ENCODE measurements at places on chromosomes 2 and 18. TPM values are rescaled to one million over a fixed set of nuclear protein-coding genes. Genes with fewer than 3 reads are reported as not detected.

DNA sequence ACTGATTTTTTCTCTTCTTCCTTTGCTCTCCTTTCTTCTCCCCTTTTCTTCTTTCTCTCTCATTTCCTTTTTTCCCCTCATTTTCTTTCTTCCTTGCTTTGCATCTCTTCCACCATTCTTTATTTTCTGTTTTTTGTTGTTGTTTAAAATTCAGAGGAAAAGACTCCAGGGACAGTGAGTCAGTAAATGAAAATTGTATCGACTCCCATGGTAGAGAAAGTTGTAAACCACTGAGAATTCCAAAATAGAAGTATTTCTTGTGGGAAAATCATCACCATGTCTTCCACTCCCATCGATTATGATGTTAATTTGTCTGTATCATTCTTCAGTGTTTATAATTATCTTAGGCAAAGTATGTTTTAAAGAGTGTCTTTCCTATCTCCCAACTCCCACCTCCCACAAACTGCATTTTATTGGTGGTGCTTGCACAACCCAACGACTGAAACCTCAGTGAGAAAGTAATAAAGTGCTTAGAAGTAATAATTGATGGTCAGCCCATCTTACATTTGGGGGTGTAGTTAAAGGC is 134.3 kb downstream of the IRS1 start:
- DNase-seq: no peak

- no peak for DNase-seq
Measured at GRCh38 chr2:123086613-123087385, 938.3 kb upstream of the CNTNAP5 start.

The RABL2A gene
- 74.1 TPM for polyA plus RNA-seq

The CD28 gene
- polyA plus RNA-seq: 1.1 TPM

DNA sequence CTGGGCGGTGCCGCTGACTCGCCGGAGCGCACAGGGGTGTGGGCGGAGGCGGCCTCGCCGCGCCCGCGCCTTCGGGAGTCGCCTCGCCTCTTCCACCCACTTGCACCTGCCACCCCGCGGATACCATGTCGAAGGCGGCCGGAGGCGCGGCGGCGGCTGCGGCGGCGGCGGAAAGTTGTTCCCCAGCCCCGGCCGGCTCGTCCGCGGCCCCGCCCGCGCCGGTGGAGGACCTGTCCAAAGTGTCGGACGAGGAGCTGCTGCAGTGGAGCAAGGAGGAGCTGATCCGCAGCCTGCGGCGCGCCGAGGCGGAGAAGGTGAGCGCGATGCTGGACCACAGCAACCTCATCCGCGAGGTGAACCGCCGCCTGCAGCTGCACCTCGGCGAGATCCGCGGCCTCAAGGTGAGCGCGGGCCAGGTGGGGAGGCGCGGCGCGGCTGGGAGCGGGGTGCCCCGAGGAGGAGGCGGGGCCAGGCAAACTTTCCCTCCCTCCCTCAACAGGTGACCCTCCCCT is 766 bp downstream of the CCDC85A start:
- no peak for DNase-seq

DNA sequence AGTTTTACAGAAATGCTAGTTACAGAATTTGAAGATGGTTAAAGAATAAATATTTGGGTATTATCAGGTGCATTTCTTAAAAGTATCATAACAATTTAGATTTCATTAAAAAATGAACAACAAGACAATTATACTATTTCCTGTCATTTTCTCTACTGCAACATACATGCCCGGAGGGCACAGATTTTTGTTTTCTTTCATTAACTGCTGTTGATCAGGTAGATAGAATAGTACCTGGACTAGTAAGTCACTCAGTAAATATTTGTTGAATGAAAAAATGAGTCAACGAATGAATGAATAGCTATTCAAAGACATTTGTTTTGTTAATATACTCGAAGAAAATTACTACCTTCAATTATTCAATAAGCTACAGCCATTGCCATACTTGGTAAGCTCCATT is 531.2 kb upstream of the VRK2 start:
- DNase-seq: no peak

DNA sequence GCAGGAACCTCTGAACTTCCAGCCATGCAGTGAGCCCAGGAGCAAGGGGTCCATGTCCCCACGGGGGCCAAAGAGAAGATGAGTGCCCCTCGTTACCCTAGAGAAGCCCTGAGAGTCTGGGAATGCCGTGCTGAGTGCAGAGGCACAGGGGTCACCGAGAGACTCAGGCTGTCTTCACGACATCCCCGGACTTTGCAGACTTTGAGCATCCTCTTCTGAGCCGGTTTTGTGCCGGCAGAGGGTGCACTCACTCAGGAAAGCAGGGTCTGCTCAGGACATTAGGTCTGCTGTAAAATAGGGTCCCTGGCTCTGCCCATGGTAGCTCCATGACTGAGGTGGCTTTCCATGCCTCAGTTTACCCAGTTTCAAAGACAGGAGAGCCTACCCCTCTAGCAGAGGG is 71.0 kb downstream of the GALNT14 start:
- DNase-seq: no peak

DNA sequence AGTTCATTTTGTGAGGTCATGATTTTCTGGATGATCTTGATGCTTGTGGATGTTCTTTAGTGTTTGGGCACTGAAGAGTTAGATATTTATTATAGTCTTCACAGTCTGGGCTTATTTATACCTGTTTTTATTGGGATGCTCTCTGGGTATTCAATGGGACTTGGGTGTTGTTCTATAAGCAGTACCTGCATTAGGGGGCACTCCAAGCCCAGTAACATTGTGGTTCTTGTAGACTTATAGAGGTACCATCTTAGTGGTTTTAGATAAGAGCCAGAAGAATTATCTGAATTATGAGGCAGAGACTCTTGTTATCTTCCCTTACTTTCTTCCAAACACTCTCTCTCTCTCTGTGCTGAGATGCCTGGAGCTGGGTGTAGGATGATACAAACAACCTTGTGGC is 470.0 kb downstream of the PIK3C3 start:
- DNase-seq: no peak

- no peak for DNase-seq
Measured at GRCh38 chr18:532018-532417, 31.5 kb upstream of the COLEC12 start.

The LYG2 gene
- polyA plus RNA-seq: 0.46 TPM

The ZNF396 gene
- polyA plus RNA-seq: 7.0 TPM

The CSRNP3 gene
- 10.5 TPM for polyA plus RNA-seq

The SCN7A gene
- 14.4 TPM for polyA plus RNA-seq

DNA sequence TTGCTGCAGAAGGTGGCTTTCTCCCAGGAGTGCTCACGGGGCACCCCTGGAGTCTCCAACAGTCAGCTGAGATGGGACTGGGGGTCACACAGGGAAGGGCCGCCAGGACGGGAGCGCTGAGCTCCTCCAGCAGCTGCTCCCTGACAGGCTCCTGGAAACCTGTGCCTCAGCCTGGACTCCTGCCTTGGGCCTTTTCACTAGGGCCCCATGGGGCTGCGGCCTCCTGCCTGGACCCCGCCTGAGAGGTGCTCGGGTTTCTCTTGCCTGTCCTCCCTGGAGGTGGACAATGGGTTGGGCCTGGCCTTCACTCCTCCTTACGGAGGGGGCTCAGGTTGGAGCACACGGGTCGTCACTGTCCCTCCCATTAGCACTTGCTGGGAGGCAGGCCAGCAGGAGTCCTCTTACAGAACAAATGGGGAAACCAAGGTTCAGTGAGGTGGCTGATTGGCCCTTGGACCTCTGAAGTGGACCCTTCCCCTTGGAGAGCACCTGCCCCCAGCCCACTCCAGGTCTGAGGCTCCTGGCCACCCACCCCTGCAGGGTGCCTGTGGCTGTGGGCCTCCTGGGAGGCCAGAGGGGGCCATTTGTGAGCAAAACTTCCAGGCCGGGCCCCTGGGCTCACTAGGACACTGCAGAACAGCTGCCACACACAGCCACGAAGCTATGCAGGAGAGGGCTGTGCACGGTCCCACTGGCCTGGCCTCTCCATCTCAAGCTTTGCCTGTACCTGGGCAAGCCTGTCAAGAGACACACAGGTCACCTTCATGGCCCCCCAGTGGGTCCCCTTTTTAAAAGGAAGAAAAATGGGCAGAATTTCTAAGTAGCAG is 57.1 kb upstream of the ODC1 start:
- DNase-seq: no peak

DNA sequence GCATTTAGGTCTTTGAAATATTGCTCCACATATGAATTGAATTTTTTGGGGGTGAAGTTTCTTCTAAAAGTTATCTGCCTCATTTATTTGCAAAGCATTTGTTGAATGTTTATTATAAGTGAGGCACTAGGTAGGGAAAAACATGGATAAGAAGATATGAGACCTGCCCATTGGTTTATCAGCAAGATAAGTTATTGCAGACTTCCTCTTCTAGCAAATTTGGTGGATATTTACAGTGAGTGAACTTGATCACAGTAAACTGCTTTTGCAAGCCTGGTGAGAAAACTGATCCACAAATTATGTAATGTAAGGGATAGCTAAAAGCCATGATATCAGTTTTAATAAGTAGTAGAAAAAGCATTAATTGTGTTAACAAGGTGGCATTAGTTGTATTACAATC is 364.8 kb downstream of the SOCS6 start:
- DNase-seq: no peak

GRCh38 chr2:13916066-13916465 is 716.5 kb upstream of the LRATD1 start:
- no peak for DNase-seq

The C2orf81 gene
- 4.6 TPM for polyA plus RNA-seq

DNA sequence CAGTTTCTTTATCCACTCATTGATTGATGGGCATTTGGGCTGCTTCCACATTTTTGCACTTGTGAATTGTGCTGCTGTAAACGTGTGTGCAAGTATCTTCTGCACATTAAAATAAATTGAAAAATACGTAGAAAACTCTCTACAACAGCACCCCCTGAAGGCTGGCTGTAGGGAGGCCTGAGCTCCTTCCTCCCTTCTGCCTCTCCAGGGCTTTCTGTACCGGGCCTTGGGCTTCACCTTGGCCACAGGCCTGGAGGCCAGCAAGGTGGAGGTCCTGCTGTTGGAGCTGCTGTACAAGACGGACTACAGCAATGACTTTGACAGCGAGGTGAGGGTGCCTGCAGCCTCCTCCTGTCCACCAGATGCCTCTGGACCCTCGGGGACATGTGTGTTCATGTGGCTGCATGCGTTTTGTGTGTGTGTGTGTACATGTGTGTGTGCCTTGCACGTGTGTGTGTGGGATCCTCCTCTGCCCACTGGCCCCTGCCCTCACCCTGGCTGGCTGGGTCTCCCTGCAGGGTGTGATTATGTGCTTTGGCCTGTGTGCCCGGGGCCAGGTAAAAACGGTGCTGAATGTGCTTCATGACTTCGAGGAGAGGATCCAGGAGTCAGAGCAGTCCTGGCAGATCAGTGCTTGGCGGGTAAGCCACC is 29.2 kb downstream of the MROH2A start:
- no peak for DNase-seq

The PLEK gene
- 7.7 TPM for polyA plus RNA-seq

- DNase-seq: no peak
Measured at GRCh38 chr2:42914314-42914713, 121.9 kb upstream of the HAAO start.

The C1QL2 gene
- not detected for polyA plus RNA-seq

The LAMA1 gene
- polyA plus RNA-seq: 77.7 TPM

DNA sequence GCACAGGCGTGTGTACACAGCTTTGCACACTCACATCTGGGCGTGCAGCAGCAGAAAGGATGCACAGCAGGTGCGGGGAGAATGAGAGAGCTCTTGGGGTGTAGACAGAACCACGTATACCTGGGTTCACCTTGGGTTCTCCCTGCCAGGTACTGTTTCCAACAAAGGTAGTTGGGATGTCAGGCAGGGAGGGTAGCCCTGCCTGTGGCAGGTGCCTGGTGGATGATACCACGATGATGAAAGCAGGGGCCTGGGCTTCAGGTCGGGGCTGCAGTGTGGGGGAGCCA is 6.5 kb upstream of the ARID5A start:
- DNase-seq: no peak

Data from renal cortex interstitium (tissue), 15 donors.